ENCODE measurements at places on chromosomes 1 and 21.

- DNase-seq = no peak
Observed at GRCh38 chr1:31706384-31707058, 2.7 kb upstream of the COL16A1 start.

- no peak for DNase-seq
Observed at GRCh38 chr1:59249396-59250137, 47.3 kb upstream of the FGGY start.

DNA sequence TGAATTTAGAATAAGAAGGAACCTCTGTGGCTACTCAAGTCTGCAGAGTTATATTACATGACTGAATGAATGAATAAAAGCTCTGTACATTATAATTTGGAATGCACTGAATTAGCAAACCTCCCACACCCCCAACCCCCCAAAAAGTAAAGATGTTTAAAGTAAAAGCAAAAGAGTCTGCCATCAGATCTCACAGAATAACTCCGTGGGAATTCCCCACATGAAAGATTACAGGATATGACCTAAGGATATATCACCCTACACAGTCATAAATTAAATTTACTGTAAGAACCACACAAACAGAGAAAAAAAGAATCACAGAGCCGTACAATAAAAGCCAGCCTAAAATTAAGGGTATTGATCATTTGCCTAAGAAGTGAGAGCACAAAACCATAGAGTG lies 587.3 kb downstream of the PTPRC start:
- DNase-seq = peak; percentile 36

DNA sequence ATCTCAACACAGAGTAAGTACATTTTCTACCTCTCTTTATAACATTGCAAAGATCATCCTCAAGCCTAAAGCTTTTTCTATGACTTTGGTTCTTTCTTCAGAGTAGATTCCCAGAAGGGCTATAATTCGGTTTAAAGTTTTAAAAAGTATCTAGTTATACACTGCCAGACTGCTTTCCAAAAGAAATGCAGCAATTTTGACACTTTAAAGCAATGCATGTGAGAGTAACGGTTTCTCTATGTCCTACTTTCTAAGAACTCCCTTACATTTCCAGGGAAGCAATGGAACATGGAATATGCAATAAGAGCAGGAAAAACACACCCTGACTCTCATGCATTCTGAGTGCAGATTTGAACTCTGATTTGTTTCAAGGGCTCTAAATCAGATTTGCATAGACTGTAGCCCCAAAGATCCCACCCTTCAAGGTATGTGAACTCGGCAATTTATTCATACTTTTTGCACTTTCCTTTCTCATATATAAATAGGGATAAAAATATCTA lies 331.6 kb downstream of the HHIPL2 start:
- no peak for DNase-seq

DNA sequence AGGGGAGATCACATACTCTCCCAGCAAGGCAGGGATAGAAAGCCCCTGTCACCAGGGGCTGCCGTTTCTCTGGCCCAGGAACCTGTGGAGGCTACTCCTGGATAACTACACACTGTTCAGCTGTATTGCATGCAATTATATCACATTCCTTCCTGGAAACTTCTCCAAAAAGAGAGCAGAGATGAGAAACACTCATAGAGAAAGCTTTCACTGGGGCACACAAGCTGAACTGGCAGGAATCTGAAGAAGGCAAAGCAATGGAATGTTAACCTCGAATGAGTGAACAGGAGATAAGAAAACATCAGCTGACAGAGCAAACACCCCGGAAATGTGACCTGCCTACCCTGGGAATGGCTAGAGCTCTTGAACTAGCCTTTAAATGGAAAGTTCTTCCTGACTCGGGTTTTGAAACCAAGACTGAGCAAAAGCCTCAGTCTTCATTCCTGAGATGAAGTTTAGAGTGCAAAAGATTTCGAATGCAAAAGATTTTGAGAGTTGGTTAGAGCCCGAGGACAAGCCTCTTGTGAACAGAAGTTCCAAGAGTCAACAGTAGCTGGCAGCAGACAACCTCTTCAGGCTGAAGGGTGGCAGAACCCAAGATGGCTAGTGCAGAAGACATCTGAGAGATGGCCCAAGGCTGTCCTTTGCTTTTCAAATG lies 32.3 kb downstream of the CCN1 start:
- DNase-seq = no peak

- no peak for DNase-seq
Observed at GRCh38 chr1:230142608-230143210, 75.7 kb downstream of the GALNT2 start.

DNA sequence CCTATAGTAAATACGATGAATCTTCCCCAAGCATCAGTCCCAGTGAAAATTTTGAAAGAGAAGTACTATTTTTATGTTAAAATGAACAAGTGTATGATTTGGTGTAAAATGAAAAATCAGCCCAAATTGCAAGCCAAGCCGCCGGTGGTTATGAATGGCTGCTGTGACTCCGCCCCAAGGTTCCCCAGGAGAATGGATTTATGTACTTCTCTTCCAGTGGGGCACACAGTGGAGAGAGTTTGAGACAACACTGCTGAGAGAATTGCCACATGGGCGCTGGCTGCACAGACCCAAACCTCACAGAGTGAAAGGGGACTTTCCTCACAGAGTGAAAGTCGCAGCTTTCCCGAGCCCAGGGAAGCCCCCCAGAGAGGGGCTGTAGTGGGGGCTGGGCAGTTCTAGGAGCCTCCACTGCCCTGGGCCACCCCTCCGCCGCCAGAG lies 24.0 kb downstream of the CDK18 start:
- no peak for DNase-seq

GRCh38 chr21:42198929-42199867 lies 19.7 kb upstream of the ABCG1 start:
- peak; percentile 92 for DNase-seq

DNA sequence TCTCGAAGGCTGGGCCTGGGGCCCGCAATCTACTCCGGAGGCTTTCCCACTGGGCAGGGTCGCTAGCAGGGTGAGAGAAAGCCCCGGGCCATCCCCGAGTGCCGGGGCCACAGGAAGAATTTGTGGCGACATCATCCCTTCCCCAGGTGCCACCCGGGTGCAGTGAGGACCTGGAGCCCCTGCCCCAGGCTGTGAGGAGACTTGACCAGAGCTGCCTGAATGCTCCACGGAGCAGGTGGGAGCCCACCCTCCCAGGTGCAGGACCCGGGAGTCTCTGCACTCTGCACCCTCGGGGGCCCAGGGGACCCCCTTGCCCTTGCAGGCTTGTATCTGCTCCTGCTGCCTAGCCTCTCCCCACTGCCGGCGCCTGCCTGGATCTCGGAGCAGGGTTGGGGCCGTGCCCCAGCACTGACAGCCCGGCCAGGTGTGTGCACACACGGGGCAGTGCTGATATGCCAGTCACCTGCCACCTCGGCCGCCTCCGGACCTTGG lies 67.5 kb upstream of the RGS7 start:
- no peak for DNase-seq

- DNase-seq = no peak
Observed at GRCh38 chr1:165490175-165490574, 45.2 kb upstream of the RXRG start.

DNA sequence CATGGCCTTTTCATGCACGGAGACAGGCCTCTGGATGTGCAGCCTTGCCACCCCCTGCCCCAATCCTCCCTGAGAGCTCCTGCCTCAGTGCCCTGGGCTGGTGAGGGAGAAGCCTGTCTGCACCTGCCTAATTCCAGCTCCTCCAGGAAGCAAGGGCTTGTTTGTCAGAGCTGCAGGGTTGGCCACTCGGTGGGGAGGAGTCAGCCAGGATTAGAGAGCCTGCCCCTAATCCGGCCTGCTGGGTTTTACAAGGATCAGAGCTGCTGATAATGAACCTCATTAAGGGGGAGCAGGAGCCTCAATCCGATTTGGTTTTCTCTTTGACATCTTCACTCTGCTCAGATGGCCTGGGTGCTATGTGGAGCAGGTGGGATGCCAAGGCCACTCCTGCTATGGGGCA lies 31.9 kb upstream of the LHX4 start:
- no peak for DNase-seq

DNA sequence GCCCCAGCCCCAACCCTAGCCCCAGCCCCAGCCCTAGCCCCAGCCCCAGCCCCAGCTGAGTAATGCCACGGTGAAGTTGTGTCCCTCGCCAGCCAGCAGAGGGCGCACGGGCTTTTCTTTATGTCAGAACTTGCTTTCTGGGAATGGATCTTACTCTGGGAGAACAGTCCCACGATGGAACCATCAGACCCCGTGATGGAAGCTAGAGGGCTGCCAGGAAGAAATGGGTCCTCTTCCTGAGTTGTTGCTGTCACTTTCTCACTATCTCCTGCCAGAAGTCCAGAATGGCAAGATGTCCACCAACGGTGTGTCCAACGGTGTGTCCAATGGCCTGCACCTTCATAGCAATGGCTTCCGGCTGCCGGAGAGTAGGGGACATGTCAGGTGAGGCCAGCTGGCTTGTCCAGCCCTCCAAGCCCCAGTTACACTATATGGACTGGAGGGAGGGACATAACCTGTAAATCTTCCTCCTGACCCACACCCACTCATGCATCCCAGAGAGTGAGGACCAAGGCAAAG lies 25.1 kb upstream of the TMEM222 start:
- peak; percentile 7 for DNase-seq

GRCh38 chr21:27225151-27225550 lies 258.3 kb upstream of the ADAMTS5 start:
- DNase-seq = no peak

DNA sequence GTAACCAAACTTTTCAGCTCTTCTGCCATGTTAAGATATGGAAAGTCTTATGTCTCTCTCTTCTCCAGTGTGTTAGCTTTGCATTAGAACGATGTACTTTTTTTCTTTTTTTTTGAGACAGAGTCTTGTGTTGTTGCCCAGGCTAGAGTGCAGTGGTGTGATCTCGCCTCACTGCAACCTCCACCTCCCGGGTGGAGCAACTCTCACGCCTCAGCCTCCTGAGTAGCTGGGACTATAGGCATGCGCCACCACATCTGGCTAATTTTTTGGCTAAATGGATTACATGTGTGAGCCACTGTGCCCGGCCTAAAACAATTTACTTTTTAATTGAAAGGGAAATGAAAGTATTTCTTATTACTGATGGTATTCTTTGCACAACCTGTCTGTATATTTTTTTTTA lies 35.8 kb downstream of the SPEN start:
- DNase-seq = no peak

GRCh38 chr1:162007466-162007865 lies 16.2 kb downstream of the OLFML2B start:
- DNase-seq = no peak

DNA sequence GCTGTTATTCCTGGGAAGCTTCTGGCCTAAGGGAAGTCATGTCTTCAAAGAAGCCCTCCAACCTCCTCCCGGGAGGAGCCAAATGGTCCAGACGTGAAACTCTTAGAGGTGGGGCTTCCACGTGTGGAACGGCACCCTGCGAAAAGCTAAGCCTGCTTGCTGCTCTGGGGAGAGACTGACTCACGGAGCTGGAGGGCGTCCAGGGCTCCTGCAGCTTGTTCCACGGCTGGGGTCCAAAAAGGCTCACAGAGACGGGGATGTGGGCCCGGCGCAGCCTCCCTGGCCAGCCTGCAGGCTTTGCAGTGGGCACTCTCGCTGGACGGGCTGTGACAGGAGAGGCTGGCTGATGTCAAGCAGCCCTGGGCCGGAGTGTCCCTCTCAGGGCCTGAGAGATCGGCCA lies 105.1 kb downstream of the COLGALT2 start:
- DNase-seq = no peak

All from inflammatory macrophage treated with lipopolysaccharide for 1 hour (primary cell).